ENCODE measurements at places on chromosomes 4 and X.

GRCh38 chrX:118566359-118566758, 70.7 kb downstream of the DOCK11 start:
- H3K27ac ChIP-seq: no peak overlapping the region
- H3K36me3 ChIP-seq: no peaks in the 10 kb centered on the region
- no peaks in the 10 kb centered on the region for H3K27me3 ChIP-seq
- no peak for DNase-seq
- no peak overlapping the region for H3K4me3 ChIP-seq

DNA sequence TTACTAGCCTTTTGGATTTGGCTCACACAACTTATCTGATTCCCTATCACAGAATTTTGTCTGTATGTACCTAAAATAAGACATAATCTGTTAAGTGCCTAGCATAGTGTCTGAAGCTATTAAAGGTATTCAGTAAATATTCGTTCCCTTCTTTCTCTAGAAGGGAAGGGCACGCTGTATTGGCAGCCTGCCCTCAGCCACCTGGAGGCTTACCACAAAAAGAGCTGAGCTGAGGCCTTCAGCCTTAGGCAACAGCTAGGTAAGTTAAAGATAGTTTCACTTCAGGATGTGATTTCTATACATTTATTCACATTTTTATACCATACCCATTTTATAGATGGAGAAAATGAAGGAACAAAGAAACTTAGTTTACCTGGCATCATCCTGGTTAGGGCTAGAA, 400.0 kb upstream of the LCORL start:
- DNase-seq: no peak
- H3K27me3 ChIP-seq: no peaks in the 10 kb centered on the region
- H3K27ac ChIP-seq: no peak overlapping the region
- H3K36me3 ChIP-seq: no peaks in the 10 kb centered on the region
- H3K4me3 ChIP-seq: no peak overlapping the region

DNA sequence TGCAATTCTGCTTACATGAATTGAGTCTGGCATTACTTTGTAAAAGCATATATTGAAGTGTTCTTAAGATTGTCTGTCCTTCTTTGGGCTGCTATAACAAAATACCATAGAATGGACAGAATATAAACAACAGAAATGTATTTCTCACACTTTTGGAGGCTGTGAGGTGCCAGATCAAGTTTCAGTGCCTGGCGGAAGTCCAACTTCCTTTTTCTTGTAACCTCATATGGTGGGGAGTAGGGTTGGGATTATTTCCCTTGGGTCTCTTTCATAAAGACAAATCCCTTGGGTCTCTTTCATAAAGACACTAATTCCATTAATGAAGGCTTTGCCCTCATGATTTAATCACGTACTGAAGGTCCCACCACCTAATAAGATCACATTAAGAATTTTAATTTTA, 199.3 kb upstream of the GRID2 start:
- no peak for DNase-seq
- H3K36me3 ChIP-seq: no peaks in the 10 kb centered on the region
- no peak overlapping the region for H3K27ac ChIP-seq
- H3K27me3 ChIP-seq: no peaks in the 10 kb centered on the region

DNA sequence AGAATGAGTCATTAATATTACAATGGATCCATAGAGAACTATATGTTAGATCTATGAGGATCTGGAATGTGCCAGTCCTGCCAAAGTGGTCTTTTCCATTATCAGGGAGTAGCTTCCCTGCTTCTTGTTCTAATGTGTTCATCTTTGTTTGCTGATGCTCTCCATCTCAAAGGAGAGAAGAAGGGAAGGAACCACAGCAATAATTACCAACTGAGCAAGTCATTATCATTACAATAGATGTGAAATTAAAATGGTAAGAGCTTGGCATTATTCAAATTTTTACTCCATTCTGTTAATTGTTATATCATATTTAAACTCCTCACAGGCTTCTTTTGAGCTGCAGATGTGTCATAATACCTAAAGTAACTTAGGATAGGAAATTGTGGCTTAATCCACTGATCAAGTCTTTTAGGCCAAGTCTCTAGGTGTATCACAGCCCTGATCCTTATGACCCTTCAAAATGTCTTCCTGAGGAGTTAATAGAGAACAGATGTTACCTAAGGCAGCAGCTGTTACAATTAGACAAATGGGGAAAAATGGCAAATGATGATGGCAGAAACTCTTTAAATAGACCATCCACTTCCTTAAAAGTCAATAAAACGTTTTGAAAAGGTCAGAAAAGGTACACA, 1492.7 kb upstream of the IGFBP7 start:
- no peak overlapping the region for H3K4me3 ChIP-seq
- H3K27me3 ChIP-seq: no peaks in the 10 kb centered on the region
- H3K36me3 ChIP-seq: no peaks in the 10 kb centered on the region
- no peak overlapping the region for H3K27ac ChIP-seq

DNA sequence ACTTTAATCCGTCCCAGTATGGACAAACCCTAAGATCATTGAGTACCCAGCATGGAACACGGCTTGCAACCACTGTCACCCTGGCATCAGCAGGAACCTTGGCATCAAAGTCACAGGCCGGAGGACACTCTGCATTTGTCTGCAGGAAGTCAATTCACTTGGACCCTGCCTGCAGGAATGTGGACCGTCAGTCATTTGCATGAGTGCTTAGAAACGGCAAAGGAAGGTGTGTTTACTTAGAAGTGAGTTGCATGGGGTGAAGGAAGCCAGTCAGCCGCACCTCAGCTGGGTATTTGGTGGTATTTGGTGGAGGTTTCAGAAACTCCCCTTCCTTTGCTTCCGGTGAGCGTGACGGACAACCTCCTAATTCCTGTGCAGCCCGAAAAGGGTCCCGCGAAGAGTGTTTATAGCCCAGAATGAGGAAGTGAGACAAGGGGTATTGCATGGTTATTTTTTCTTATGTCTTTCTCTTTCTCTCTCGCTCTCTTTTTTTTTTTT, 15.5 kb downstream of the P2RY8 start:
- H3K36me3 ChIP-seq: no peaks in the 10 kb centered on the region
- no peak overlapping the region for H3K4me3 ChIP-seq
- no peaks in the 10 kb centered on the region for H3K27me3 ChIP-seq
- DNase-seq: no peak
- H3K27ac ChIP-seq: no peak overlapping the region

DNA sequence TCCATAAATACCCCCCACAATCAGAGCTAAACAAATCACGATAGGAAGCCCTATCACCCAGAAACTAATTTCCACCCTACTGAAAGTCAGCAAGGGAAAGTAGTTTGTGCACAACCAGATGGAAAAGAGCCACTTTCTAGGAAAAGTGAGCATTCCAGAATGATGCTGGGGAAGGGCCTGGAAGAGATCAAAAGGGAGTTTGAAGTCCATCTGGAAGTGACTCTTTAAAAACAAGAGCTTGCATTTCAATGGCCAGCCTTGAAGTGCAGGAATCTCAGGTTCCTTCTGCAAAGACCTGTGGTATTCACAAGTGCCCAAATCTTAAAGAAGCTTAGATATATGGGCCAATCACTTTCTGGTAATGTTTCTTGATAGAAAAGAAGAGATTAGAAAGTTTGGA, 97.0 kb upstream of the LDB2 start:
- H3K27ac ChIP-seq: no peak overlapping the region
- H3K4me1 ChIP-seq: no peaks in the 10 kb centered on the region
- no peaks in the 10 kb centered on the region for H3K27me3 ChIP-seq
- no peak for DNase-seq
- H3K36me3 ChIP-seq: no peaks in the 10 kb centered on the region

DNA sequence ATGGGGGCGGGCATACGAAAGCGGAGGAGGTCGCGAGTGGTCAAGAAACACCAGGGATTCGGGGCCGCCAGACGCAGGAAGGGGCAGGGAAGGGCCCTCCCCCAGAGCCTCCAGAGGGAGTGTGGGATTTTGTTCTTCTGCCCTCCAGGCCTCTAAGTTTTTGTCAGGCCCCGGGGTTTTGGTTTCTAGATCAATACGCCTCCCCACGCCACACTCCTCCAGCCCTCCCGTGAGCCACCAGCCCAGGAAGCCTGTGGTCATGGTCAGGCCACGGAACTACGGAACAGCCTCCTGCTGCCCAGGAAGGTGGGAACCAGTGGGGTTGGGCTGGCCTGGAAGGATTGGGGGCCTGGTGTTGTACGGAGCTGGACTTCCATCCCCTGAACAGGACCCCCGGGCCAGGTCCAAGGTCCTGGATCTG, 38.4 kb downstream of the CPLX1 start:
- no peaks in the 10 kb centered on the region for H3K36me3 ChIP-seq
- H3K27ac ChIP-seq: no peak overlapping the region
- DNase-seq: no peak
- no peaks in the 10 kb centered on the region for H3K27me3 ChIP-seq

- H3K36me3 ChIP-seq: no peaks in the 10 kb centered on the region
- H3K4me3 ChIP-seq: no peak overlapping the region
- no peak for DNase-seq
- H3K27me3 ChIP-seq: no peaks in the 10 kb centered on the region
- H3K4me1 ChIP-seq: no peaks in the 10 kb centered on the region
These were observed 49.0 kb upstream of the HS6ST2 start for GRCh38 chrX:133007458-133007857.

DNA sequence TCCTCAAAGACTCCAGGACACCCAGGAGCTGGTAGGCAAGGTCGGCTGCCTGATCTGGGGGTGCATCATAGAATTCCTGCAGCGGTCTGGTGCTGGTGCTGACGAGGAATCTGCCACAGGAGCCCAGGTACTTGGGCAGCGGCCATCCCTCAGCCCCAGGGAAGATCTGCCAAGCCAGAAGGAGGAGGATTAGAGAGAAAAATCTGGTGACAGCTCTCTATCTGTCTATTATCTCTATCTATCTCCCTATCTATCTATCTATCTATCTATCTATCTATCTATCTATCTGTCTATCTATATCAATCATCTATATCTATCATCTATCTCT, 46.7 kb downstream of the DIPK2B start:
- H3K4me1 ChIP-seq: peaks cover 2% of the 10 kb centered on the region
- no peak for DNase-seq
- H3K27me3 ChIP-seq: no peaks in the 10 kb centered on the region
- no peak overlapping the region for H3K4me3 ChIP-seq
- no peak overlapping the region for H3K27ac ChIP-seq

GRCh38 chr4:116796022-116796421, 289.4 kb downstream of the TRAM1L1 start:
- H3K36me3 ChIP-seq: no peaks in the 10 kb centered on the region
- no peak overlapping the region for H3K4me3 ChIP-seq
- DNase-seq: no peak
- no peak overlapping the region for H3K27ac ChIP-seq

DNA sequence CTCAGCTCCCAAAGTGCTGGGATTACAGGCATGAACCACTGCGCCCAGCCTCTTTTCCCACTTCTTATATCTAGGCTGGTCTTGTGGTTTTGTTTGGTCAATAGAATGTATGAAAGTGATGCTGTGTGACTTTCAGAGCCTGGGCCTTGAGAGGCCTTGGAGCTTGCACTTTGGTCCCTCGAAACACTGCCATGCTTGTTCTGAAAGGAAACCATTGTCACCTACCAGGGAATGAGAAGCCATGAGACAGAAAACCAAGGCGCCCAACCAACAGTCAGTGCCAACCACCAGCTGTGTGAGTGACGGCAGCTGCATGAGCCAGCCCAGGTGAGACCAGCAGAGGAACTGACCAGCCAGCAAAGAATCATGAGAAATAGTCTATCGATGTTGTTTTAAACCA, 57.4 kb downstream of the SCD5 start:
- no peaks in the 10 kb centered on the region for H3K36me3 ChIP-seq
- DNase-seq: no peak
- H3K27me3 ChIP-seq: no peaks in the 10 kb centered on the region
- peaks cover 3% of the 10 kb centered on the region for H3K4me1 ChIP-seq
- no peak overlapping the region for H3K27ac ChIP-seq

DNA sequence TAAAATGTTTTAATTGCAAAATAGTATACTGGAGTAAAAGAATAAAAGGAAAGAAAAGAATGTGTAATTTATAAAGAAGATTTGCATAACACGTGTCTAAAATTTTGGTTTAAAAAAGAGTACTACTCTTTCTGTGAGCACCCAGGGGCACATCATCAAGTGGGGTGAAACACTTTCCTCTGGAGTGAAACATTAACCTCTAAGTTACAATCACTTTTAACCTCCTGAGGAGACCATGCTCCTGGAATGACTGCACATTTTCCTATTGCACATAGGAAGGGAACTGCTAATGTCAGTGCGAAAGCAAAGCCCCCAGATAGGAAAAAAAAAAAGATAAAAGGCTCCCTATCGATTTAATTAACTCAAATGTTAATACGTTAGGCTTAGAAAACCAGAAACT, 13.3 kb downstream of the VEGFC start:
- H3K36me3 ChIP-seq: no peaks in the 10 kb centered on the region
- no peak overlapping the region for H3K27ac ChIP-seq
- no peaks in the 10 kb centered on the region for H3K27me3 ChIP-seq
- H3K4me1 ChIP-seq: no peaks in the 10 kb centered on the region
- H3K4me3 ChIP-seq: no peak overlapping the region
- no peak for DNase-seq

GRCh38 chr4:129823105-129823504, 727.2 kb downstream of the C4orf33 start:
- H3K36me3 ChIP-seq: no peaks in the 10 kb centered on the region
- DNase-seq: no peak
- no peak overlapping the region for H3K27ac ChIP-seq
- no peak overlapping the region for H3K4me3 ChIP-seq

GRCh38 chrX:15050395-15050794, 177.2 kb downstream of the MOSPD2 start:
- H3K27ac ChIP-seq: no peak overlapping the region
- no peaks in the 10 kb centered on the region for H3K36me3 ChIP-seq
- no peaks in the 10 kb centered on the region for H3K4me1 ChIP-seq
- H3K27me3 ChIP-seq: no peaks in the 10 kb centered on the region
- DNase-seq: no peak

GRCh38 chr4:6601661-6602250, 26.8 kb downstream of the MAN2B2 start:
- no peaks in the 10 kb centered on the region for H3K36me3 ChIP-seq
- H3K27me3 ChIP-seq: no peaks in the 10 kb centered on the region
- no peak overlapping the region for H3K4me3 ChIP-seq
- no peak for DNase-seq

DNA sequence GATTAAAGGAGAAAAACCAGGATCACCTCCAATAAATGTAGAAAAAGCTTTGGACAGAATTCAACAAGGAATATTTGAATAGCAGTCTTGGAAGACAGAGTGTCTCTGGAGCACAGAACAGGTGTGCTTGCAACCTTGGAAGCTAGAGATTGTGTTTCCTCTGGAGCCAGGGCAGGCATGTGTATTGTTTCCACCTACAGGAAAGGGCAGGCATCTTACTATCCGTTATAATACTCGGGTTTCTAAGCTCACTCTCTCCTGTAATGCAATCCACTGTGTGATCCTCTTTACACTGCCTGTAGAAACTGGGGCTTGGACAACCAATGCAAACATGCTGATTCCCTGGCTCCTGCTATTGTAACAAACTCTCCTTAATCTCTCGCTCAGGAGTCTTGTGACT, 14.4 kb downstream of the CCDC110 start:
- H3K27me3 ChIP-seq: no peaks in the 10 kb centered on the region
- no peaks in the 10 kb centered on the region for H3K4me1 ChIP-seq
- DNase-seq: no peak
- no peak overlapping the region for H3K4me3 ChIP-seq
